ENCODE measurements at places on chromosomes 12 and 14.

DNA sequence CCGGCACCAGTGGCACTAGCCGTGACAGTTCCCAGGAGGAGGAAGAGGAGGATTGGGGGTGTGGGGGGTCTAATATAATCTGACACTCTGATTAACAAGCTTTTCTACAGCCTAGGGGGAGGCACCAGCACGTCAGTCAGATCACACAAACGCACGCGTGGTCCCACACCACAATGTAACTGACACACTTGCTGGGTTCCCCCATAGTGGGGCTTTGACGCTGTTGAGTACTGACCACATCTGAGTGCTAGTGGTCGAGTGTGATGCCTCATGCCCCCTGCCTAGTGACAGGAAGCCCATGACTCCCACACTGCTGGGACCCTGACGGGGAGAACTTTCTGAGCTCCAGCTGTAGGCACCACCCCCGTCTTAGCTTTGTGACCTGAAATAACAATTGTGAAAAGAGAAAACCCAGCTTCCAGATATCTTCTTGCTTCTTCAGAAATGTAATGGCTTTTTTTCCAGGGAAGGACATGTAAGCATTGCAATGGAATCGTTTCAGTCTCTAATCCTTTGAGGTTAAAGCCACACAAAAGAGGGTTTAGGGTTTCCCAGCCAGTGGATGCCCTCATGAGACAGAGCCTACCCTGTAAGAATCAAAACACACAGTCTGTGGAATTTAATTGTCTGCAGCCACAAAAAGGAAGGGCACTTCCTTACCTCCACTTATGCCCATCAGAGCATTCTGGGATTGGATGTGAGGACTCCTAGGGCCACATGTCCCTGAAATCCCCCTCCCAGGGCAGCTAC lies 183.9 kb downstream of the PIWIL1 start:
- no peak for DNase-seq

- peak; percentile 43 for DNase-seq
These were observed 5.3 kb downstream of the PHB2 start for GRCh38 chr12:6965026-6965661.

- DNase-seq: no peak
These were observed 11.2 kb upstream of the TMX1 start for GRCh38 chr14:51228890-51229289.

- no peak for DNase-seq
These were observed at the start of gene TRAF3 for GRCh38 chr14:102776761-102777710. Gene TRAF3, plus strand, starts transcription at chr14:102777449. Its CDS starts 92,753 bp downstream, at chr14:102870202.

GRCh38 chr14:74955229-74956026 lies at the start of gene PGF:
Gene PGF, minus strand, starts transcription at chr14:74955597. Its CDS starts 355 bp downstream, at chr14:74955242.
- DNase-seq: no peak

Measured in caudate nucleus (tissue), 63 donors.